NCI-H2081 treated with DMSO at 0.1 percent for 48 hours (cell line): ENCODE measurements at places on chromosomes 5 and 9.
A peak's percentile ranks its signal among the peaks of the same experiment; 100 is the strongest.

DNA sequence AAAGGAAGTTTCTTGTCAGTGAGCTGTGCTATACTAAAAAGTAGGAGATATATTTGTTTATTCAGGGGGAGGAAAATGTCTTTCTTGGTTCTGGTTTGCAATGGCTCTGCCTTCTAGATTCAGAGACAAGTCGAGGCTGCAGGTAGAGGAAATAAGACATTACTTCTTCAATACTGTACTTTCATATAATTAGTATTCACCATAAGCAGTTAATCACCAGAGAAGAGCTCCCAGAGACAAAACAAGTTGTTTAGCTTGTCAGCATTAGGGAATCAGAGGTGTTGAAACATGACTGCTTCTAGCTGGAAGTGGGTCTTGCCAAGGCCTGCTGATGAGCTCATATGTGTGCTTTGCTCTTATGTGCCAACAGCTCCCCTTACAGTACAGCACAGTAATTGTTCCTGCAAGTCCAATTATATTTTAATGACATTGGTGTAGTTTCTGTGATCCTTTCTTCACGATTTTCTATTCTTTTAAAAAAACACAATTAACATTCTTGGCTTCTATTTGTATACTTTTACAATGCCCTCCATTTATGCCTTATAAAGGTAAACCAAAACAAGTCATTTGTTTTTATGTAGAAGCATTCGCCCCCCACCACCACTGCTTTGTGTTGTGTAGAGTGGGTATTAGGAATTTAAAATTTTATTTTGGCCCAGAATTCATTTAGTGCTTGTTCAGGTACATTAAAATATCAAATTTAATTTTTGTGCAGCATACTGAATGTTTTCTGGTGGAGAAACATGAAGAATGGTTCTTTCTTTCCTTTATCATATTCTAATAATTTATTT lies 112.2 kb downstream of the RPS23 start:
- peak; percentile 45 for DNase-seq

GRCh38 chr5:173775261-173776197 lies 112.6 kb upstream of the CPEB4 start:
- DNase-seq = no peak

GRCh38 chr9:6880626-6881025 lies 122.9 kb downstream of the KDM4C start:
- no peak for DNase-seq

DNA sequence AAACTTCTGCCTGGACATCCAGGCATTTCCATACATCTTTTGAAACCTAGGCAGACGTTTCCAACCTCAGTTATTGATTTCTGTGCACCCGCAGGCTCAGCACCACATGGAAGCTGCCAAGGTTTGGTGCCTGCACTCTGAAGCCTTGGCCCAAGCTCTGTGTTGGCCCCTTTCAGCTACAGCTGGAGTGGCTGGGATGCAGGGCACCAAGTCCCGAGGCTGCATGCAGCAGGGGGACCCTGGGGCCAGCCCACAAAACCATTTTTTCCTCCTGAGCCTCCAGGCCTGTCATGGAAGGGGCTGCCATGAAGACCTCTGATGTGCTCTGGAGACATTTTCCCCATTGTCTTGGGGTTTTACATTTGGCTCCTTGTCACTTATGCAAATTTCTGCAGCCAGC lies 49.9 kb downstream of the NFX1 start:
- DNase-seq = no peak

GRCh38 chr9:70438341-70438928 lies 24.0 kb upstream of the KLF9 start:
- no peak for DNase-seq

GRCh38 chr9:106621313-106622163 lies 241.4 kb upstream of the ZNF462 start:
- no peak for DNase-seq

DNA sequence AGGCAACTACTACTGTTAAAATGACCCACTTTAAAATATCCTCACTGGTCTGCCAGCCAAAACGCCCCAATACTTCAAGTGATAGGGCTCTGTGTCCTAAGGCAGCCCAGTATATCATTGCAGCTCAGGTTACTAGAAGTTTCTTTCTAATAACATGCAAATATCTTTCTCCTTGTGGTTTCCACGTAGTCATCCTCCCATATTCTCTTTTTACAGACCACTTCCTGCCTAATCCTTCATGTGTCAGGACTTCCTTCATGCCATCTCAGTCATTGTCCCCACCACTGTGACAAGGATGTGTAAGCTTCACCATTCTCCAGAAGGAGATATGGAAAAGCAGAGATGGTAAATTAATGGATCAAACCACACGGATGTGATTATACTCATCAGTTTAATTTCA lies 813.7 kb downstream of the MAT2B start:
- DNase-seq = no peak

GRCh38 chr5:65548281-65548680 lies 14.7 kb downstream of the CENPK start:
- DNase-seq = no peak
